Renal cortical epithelial cell (primary cell): ENCODE measurements at places on chromosomes 5 and 9. TPM values are rescaled to one million over a fixed set of nuclear protein-coding genes. Genes with fewer than 3 reads are reported as not detected.

Gene FST
- 0.15 and 0.87 TPM in 2 replicates for total RNA-seq

Gene BTNL8
- 0.35 TPM in 1 of 2 replicates, not detected in the other for total RNA-seq

Gene IL9
- total RNA-seq = not detected in 2 replicates

Gene PCDHGB4
- 4.9 and 12.5 TPM in 2 replicates for total RNA-seq

Gene ERMP1
- 29.9 and 177 TPM in 2 replicates for total RNA-seq

Gene PCDHA3
- 0.17 and 1.3 TPM in 2 replicates for total RNA-seq

Gene PCDHB15
- total RNA-seq = under 0.01 and 1.3 TPM in 2 replicates

Gene STOM
- total RNA-seq = 61.8 and 67.6 TPM in 2 replicates

Gene RNF208
- 1.2 TPM in 1 of 2 replicates, not detected in the other for total RNA-seq

Gene LMX1B
- 0.17 TPM in 1 of 2 replicates, not detected in the other for total RNA-seq

Gene PCDHB12
- total RNA-seq = 1.2 TPM in 1 of 2 replicates, not detected in the other

Gene ADAMTS19
- 0.30 TPM in 1 of 2 replicates, not detected in the other for total RNA-seq

Gene CD14
- 5.3 TPM in 1 of 2 replicates, not detected in the other for total RNA-seq

Gene CETN3
- total RNA-seq = 17.7 and 25.2 TPM in 2 replicates

Gene TMEFF1
- total RNA-seq = 3.5 and 4.3 TPM in 2 replicates

Gene FBLL1
- total RNA-seq = 0.30 and 0.35 TPM in 2 replicates

Gene FOXE1
- total RNA-seq = 19.6 and 57.1 TPM in 2 replicates

Gene PCA3
- 0.05 TPM in 1 of 2 replicates, not detected in the other for total RNA-seq

Gene DND1
- 0.35 and 0.55 TPM in 2 replicates for total RNA-seq

Gene ANKRD18B
- 7.3 and 13.8 TPM in 2 replicates for total RNA-seq

Gene NREP
- 50.5 and 85.8 TPM in 2 replicates for total RNA-seq

Gene TMEM174
- total RNA-seq = 0.15 TPM in 1 of 2 replicates, not detected in the other
